Stomach (tissue), 19 donors: ENCODE measurements at places on chromosomes 1 and 21. TPM values are rescaled to one million over a fixed set of nuclear protein-coding genes. Genes with fewer than 3 reads are reported as not detected.

DNA sequence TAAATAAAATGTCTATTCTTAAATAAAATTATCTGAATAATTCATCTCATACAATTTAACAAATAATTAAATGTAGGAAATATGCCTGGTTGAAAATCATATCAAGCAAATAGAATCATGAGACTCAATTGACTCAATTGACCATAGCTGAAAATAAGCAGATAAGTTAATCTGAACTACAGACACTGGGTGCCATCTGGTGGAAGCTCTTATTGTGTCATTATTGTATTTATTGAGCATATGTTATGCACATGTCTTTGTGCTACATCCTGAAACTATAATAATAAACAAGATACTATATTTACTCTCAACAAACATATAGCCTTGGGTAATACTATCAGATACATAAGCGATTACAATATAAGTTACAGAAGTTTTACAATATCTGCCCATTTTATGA is 41.0 kb downstream of the BRINP3 start:
- peak; percentile 12 for DNase-seq

GRCh38 chr1:19654886-19655717 is 9.6 kb upstream of the HTR6 start:
- no peak for DNase-seq

GRCh38 chr1:11143401-11143800 is 43.7 kb upstream of the EXOSC10 start:
- DNase-seq: no peak

GRCh38 chr1:159699246-159699645 is 15.1 kb downstream of the CRP start:
- DNase-seq: no peak

- no peak for DNase-seq
Observed at GRCh38 chr1:24959623-24959975, 29.5 kb upstream of the RUNX3 start.

DNA sequence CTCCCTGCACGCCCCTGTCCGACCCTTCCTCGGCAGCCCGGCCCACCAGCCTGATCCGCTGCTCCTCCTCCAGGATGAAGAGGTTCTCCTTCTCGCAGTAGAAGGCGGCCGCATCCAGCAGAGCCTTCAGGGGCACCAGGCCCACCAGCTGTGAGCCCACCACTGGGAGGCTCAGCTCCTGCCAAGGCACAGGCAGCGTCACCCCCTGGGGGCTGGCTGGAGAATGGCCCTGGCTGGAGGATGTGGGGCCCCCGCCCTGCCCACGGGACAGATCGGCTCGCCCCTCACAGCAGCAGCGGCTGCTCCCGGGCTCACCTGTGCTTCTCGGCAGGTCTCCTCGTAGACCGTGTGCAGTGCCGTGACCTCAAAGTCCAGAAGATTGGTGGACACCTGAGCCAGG is 5.3 kb downstream of the FTCD start:
- DNase-seq: no peak

- DNase-seq: no peak
Observed at GRCh38 chr1:172357753-172358385, 62.6 kb upstream of the C1orf105 start.

DNA sequence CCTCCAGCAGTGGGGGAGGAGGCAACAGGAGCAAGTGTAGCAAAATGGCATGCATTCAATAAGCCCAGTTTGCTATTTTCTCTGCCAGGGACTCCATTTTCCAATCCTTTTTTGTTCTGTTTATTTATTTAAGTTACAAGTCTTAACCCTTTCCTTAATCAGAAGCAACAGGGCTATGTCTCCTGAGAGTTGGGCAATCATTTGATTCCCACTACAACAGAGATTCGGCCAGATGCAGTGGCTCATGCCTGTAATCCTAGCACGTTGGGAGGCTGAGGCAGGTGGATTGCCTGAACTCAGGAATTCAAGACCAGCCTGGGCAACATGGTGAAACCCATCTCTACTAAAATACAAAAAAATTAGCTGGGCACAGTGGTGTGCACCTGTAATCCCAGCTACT is 25.5 kb downstream of the RCC2 start:
- DNase-seq: no peak

DNA sequence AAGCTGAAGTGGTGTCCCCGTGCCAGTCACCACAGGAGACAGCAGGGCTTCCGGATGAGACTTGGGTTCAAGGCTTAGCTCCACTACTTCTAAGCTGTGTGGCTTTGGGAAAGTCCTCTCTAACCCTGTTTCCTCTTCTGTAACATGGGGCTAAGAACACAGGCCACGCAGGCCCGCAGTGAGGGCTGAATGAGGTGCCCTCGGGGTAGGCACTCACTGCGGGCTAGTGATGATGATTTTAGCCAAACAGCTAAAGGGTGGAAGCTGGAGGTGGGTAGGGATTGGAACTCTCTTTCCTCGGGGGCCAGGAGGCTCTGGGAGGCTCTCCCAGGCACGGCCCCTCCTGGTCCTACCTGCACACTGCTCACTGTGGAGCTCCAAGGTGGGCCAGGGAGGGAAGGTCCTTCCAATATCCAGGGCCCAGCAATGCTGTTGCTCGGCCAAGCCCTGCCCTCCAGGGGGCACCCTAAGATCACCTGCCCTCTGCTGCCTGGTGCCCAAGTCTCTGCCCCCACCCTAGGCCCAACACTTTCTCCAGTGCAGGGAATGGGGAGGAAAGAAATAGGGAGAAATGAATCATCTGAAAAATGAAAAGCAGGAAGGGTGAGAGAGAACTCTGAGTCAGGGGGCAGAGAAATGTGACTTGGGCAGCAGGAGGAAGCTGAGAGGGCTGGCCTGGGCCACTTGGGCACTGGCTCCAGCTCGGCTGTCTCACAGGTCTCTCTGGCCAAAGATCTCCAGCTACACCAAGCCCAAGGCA is 19.2 kb upstream of the EVA1B start:
- DNase-seq: peak; percentile 52

GRCh38 chr1:30753660-30754123 is 3.9 kb downstream of the LAPTM5 start:
- no peak for DNase-seq

- DNase-seq: no peak
Observed at GRCh38 chr1:177106614-177107365, 57.7 kb downstream of the ASTN1 start.

GRCh38 chr1:98403963-98404480 is 257.5 kb upstream of the SNX7 start:
- no peak for DNase-seq

GRCh38 chr1:219027146-219027673 is 146.5 kb upstream of the LYPLAL1 start:
- DNase-seq: peak; percentile 7

DNA sequence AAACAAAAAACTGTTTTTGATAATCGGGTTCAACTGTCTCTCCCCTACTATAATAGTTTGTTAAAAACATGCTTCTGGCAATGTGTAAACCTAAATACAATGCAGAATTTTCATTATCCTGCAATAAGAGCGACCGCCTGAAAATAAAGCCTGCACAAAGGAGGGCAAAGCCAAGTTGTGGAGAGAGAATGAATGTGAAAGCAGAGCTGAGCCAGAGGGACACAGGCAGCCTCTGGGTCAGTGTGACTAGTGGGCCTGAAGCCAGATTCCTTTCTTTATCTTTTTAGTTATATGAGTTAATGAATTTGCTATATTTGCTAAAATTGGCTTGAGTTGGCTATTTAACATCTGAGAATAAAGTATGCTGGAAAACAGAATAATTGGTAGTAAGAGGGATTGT is 615.2 kb downstream of the PLA2G4A start:
- DNase-seq: no peak

GRCh38 chr21:32957545-32957944 is 68.2 kb upstream of the OLIG2 start:
- no peak for DNase-seq

- DNase-seq: no peak
Observed at GRCh38 chr1:31814041-31814511, 1.7 kb downstream of the SPOCD1 start.

GRCh38 chr1:156748670-156749418 is 2.6 kb downstream of the HDGF start:
- peak; percentile 78 for DNase-seq

DNA sequence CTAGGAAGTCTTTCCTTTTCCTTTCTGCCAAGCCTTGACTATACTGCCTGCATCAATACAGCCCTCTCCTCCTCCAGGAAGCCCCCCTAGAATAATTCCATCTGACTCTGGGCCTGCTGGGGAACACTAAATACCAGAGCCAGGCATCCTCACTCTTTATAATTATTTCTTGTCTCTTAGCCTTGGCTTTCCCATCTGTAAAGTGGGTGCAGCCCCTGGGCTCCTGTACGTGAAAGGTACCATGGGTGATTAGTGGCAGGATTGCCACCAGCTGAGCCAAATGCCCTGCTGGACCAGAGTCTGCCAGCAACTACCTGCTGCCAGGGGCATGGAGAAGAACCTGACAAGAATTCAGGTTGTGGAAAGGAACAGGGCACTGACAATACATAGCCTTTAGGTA is 58.7 kb downstream of the LGR6 start:
- no peak for DNase-seq

DNA sequence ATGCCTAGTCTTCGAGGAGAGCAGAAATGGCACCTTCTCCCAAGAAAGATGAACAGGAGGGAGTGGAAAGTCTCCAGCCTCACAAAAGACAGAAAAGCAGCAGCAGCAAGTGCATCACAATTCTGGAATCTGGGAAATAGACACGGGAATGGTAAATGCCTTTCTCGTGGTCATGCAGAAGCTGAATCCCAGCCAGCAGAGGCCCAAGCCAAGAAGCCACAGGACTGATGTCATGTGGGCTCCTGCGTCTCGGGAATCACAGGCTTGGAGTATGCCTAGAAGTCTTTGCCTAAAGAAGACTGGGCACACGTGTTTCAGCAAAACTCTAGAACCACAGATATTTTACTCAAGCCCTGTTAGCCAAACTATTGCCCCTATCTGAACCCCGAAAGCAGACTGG is 260.3 kb upstream of the PLD5 start:
- no peak for DNase-seq

GRCh38 chr1:10195570-10195969 is 14.8 kb upstream of the KIF1B start:
- no peak for DNase-seq

- peak; percentile 83 for DNase-seq
Observed at GRCh38 chr1:201713086-201713810, 115.7 kb upstream of the IPO9 start.

GRCh38 chr1:88022516-88022915 is 661.6 kb upstream of the PKN2 start:
- DNase-seq: peak; percentile 18

- no peak for DNase-seq
Observed at GRCh38 chr1:147046189-147046862, 108.2 kb downstream of the NBPF12 start.

GRCh38 chr1:228782662-228783417 is 47.6 kb downstream of the RHOU start:
- peak; percentile 52 for DNase-seq

F5 gene
- not detected for total RNA-seq

AZIN2 gene
- not detected for total RNA-seq

KDM5B gene
- 163 TPM for total RNA-seq

TBX19 gene
- total RNA-seq: 1.8 TPM

BRDT gene
- not detected for total RNA-seq

BMP8B gene
- total RNA-seq: 5.2 TPM

DENND2C gene
- 5.0 TPM for total RNA-seq

SEMA6C gene
- 12.3 TPM for total RNA-seq
